ENCODE measurements at places on chromosomes 3 and 15. TPM values are rescaled to one million over a fixed set of nuclear protein-coding genes. Genes with fewer than 3 reads are reported as not detected.

The TRIM42 gene
- not detected for total RNA-seq

The GRK7 gene
- total RNA-seq = not detected

The OXTR gene
- 3.0 TPM for total RNA-seq

The SMCO1 gene
- not detected for total RNA-seq

The COLQ gene
- total RNA-seq = 2.5 TPM

The PEX5L gene
- total RNA-seq = 36.2 TPM

The SCAMP5 gene
- total RNA-seq = 82.1 TPM

The ATP13A5 gene
- 0.92 TPM for total RNA-seq

The ITGA11 gene
- total RNA-seq = 0.92 TPM

The CLDN18 gene
- total RNA-seq = not detected
